ENCODE measurements at places on chromosomes 1 and 21.

GRCh38 chr1:107196973-107197562 is 56.2 kb downstream of the NTNG1 start:
- no peak for DNase-seq

- DNase-seq, result no peak
These were observed 32.3 kb downstream of the CNN3 start for GRCh38 chr1:94894630-94895029.

DNA sequence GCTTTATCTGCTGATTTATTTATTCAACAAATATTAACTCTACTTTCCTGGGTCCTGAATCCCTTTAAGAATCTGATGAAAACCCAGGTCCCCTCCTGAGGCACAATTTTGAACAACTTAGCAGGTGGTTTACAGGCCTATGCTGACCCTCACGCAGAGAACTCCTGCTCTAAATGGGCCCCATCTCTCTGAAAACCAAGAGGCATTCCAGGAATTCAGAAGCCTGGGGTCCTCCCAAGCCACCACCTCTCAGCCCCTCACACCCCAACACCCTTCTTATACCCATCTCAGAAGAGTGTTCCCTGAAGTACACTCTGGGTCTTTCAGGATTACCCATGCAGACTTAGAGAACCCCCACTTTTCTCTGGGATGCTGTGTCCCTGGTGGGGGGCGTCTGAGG is 34.5 kb downstream of the LHX4 start:
- DNase-seq, result no peak

DNA sequence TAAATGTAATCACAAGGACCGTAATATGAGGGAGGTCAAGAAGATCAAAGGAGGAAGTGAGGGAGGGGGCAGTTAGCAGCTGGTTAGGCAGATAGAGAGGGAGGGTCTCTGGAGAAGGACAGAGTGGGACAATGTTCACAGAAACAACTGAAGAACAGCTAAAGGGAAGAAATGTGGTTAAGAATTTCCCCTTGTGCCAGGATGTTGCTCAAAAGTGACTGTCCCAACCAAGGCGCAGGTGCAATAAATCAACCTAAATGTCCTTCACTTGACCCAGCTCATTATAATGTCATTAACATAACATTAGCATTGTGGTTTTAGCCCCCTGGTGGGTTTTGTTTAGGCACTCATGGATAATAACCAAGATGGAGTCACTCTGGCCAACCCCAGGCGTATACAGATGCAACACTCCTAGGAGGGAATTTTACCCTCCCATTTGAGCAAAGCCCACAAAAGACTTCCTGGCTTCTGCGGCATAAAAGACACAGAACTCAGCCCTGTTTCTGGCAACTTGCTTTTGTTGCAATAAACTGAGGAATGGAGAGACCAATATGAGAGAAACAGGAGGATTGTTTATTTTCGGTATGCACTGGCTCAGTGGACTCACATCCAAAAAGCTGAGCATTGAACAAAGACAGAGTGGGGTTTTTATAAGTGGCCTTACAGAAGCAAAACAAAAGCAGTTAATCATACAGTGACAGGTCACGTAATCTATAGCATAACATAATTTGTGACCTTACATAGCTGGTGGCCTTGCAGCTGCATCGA is 7.3 kb upstream of the CA6 start:
- DNase-seq, result no peak
